ENCODE measurements at places on chromosomes 1 and 21.

- DNase-seq = peak; percentile 7
These were observed 203.6 kb upstream of the CHODL start for GRCh38 chr21:18041012-18041411.

- no peak for DNase-seq
These were observed 44.0 kb downstream of the ATP6V1G3 start for GRCh38 chr1:198496216-198497143.

DNA sequence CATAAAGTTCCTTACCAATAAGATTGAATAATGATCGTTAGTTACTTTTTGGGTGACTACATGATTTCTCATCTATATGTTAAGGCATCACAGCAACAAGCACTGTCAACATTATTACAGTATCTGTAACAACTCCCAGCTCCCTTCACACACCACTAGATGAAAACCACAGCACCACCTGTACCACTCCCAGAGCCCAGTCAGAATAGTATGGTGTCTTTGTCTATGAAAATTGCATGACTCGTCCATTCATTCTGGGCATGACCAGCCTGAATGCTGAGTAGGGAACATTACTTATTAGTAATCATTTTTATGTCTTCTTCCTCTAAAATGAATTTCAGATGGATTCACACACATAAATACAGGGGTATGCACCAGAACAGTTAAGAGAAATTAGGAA is 7.0 kb downstream of the OLFML2B start:
- DNase-seq = no peak

DNA sequence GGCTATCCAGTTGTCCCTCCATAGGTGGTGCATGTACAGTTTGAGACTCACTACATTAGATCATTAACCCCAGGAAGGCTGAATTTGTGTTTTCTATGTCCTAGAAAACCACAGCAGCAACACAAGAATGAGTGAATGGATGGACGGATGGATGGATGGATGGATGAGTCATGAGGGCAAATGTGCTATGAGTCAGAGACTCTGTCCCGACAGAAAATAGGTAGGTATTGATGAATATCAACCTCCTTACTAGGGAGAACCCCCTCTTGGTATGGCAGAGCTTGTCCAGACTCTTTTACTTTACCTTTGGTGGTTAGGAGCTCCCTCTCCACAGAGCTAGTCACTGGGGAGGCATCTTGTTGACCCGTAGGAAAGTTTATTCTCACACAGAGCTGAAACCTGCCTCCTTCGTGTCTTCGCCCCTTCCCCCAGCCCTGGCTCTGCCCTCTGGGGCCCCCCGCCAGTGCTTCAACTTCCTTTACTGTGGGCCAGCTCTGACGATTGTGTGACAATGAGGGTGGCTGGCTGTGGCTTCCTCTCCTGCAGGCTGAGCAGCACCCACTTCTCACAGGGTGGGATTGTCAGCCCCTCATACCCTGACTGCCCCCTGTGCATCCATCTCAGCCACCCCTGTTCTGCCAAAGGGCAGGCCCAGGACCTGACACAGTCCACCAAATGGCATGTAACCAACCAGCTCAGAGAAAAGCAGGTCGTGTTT is 145.2 kb downstream of the FOXD2 start:
- no peak for DNase-seq

GRCh38 chr1:82398357-82398756 is 597.6 kb downstream of the ADGRL2 start:
- DNase-seq = no peak

DNA sequence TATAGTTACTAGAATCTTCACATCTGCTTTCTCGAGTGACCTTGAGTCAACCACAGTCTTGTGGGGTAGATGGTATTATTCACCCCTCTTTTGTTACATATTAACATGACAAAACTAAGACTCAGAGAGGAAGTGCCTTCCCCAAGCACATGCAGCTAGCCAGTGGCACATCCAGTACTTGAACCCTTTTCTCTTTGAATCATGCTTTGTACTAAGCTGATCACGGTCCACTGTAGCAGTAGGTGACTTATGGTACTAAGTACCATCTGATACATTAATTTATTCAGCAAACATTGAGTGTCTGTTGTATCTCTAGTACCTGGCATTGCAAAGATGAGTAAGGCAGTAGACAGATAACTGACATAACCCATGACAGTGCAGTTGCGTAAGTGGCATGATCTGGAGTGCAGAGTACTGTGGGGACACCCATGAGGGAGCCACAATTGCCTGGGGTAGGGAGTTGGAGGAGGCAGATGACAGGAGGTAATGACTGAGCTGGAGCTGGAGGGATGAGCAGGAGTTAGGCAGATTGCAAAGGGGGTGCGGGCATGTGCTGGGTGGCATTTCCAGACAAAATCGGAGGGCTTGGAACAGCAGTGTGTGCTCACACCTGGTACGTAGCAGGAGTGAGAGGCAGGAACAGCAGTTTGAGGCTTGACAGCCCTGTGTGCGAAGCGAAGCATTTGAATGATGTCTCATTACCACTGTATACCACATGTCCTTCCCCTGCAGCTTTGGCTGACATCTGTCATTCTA is 29.8 kb downstream of the UCK2 start:
- no peak for DNase-seq

DNA sequence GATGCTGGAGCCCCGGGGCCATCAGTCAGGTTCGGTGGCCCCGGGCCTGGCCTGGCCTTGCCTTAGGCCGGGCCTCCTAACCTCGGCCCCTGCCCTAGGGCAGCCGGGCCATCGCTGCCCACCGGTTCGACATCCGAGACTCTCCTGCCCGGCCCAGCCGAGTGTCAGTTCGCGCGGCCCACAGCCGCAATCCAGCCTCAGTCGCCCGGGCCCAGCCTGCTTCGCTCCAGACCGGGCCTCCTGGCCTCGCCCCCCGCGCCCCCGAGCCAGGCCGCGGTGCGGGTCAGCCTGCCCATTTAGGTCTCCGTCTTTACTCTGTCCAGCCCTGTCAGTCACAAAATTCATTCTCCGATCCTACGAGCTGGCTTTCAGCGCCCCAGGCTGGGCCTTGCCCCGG is 777 bp downstream of the LRRC41 start:
- DNase-seq = no peak

DNA sequence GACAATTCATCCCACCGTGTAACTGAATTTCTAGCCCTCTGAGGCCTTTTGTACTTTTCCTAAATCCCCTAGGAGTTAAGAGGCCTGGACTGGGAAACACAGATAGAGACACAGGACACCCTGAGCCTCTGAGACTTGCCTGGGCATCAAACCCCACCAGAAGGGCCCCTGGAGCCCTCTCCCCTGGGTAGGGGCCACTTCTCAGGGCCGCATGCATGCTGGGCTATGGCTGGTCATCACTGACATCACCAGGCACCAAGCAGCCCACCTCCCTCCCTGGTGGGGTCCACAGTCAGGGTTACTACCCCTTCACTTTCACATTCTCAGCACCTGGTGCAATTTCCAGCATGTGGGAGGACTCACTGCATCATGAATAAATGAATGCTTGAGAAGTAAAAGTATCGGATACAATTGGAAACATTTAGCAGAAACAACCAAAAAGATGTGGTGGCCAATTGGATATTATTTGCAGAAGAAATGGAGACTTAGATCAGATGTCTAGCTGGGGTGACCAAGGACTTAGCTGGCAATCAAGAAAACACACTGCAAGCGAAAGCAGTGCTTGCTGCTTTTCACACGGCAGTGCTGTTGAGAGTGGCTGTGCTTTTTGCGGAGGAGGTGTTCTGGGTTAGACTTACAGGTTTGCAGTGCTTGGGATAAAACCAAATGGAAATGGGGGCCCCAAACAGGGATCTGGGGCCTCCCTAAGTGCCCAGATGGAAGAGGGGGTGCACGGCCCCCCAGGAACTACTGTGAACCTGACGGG is 950 bp upstream of the KRTAP10-7 start:
- no peak for DNase-seq

DNA sequence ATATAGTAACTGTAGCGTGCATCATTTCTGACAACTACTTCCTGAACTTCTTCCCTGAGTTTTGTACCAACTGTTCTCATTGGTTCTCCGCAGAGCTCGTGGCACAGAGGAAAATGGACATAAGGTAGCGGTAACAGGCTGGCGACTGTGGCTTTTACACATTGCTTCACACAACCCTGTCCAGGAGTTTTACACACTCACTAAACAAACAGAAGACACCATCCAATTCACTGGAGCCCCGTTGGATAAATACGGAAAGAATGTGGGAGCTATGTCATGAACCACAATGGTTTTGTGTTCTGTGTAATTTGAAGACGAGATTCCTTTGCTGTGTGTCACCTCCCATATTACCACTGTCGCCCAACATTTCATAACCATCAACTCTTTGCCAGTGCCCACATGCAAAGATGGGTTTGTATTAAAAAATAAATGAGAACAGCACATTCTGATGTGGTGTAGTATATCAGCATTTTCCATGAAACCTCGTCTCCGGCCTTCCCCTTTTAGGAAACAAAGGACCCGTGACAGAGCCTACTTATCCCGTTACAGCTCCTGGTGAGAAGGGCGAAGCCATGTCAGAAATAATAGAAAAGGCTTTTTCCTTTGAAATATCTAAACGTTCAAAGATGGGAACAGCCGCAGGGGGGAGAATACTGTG is 47.4 kb upstream of the ENAH start:
- DNase-seq = no peak

DNA sequence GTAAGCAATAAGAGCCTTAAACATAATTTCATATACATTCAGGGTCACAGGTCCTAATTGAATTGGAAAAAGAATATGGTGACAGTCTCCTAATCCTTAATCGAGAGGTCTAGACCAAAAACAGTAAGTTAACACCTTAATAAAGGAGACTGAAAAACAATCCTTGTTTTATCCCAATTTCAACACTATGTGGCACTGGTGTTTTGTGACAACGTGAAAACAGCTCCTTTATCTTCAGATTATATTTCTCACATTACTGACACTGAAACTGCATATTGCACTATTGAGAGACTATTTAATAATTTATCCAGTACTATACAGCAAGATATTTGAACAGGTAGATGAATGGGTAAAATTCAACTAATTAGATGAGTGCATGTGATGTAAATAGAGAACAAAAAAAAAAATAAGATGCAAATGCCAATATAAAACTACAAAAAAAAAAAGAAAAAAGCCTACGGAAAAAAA is 34.1 kb downstream of the TP53BP2 start:
- no peak for DNase-seq

- no peak for DNase-seq
These were observed 467.6 kb upstream of the ZRANB2 start for GRCh38 chr1:71548398-71548890.

- DNase-seq = no peak
These were observed 22.5 kb upstream of the ZNF648 start for GRCh38 chr1:182083851-182084486.

GRCh38 chr1:200909071-200909470 is 14.4 kb downstream of the INAVA start:
- no peak for DNase-seq

GRCh38 chr1:54340434-54340833 is 65.8 kb downstream of the SSBP3 start:
- no peak for DNase-seq

DNA sequence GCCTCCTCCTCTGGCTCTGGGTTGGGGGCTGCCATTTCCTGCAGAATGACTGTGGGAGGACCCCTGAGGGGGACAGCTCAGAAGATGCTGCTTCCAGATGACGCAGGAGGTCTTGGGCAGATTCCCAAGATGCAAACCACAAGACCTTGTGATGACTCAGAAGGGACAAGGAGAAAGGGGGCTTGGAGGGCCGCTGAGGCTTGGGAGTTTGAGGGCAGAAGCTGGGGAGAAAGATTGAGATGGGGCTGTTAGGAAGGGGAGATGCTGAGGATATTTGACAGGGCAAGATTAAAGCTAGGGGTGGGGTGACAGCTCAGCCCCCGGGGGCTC is 7.5 kb downstream of the PTPRU start:
- no peak for DNase-seq

DNA sequence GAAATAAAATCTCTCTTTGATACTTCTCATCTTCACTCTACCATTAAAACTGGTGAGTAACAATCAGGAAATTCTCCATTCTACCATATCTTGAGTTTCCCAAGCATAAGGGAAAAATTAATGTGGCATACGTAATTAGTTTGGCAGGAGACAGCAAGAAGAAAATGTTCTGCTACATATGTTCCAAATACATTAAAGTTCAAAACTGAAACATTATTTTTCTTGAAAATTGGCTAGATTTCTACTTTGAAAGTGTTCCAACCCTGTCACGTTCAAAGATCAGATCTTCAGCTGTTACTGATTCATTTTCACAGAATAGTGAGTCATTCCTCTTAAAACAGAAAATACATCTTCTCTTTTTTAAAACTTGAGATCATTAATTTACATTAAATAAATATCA is 48.5 kb downstream of the PIGK start:
- no peak for DNase-seq

GRCh38 chr1:221148660-221149059 is 269.4 kb downstream of the HLX start:
- DNase-seq = no peak

DNA sequence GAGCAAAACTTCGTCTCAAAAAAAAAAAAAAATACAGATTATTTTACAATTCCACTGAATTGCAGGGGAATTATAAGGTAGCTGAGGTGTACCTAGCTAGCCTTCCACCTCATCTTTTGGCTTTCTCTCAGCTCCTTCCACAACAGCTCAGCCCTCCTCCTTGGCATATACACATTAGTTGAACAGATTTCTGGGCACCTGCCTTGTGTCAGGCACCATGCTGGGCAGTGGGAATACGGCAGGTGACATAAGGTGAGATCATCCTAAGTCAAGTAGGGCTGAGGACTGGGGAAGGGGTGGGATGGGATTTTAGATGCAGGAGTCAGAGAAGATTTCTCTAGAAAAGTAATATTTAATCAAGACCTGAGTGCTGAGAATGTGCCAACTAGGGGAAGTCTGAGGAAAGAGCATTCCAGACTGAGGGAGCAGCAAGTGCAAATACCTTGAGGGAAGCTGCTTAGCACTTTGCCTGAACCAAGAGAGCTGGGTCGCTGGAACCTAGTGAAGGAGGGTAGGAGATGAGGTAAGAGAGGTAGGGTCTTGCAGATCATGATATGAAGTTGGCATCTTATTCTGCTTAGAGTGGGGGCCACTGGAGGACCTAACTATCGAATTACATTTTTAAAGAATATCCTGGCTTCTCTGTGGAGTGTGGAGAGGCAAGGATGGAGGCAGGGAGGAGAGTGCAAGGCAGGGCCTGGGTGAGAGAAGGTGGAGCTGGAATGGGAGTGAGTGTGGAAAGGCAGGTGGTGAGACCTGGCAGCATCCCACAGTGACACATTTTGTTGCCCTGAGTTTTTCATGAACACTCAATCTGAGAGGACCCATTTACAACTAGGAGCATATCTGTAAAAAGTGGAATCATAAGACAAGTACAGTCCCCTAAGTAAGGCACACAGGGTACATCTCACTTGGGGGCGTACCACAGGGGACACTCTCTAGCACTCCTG is 28.2 kb downstream of the LAMC2 start:
- no peak for DNase-seq

DNA sequence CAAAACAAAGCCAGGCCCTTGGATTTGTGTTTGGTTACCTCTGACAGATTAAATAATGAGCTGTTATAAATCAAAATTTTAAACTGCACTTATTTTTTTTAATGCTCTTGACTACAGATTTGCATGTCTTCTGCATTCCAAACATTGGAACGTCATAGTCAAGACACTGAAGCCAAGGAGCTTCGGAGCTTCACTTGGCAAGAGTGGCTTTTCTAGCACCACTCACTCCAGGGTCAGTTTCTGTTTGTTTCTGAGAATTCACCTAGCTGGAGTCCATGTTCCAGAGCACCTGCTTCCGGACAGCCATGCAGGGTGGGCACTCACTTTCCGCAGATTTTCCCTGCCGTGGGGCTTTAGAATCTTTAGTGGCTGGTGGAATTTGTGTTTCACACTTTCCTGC is 202.9 kb downstream of the ZP4 start:
- DNase-seq = no peak

- DNase-seq = no peak
These were observed 88.1 kb upstream of the BCAR3 start for GRCh38 chr1:93769777-93770176.

- DNase-seq = no peak
These were observed 27.3 kb upstream of the ACTA1 start for GRCh38 chr1:229461032-229461668.
